Lung (tissue), 17 donors: ENCODE measurements at places on chromosomes 11 and 22. TPM values are rescaled to one million over a fixed set of nuclear protein-coding genes. Genes with fewer than 3 reads are reported as not detected.

HINFP gene
- 10.4 TPM for polyA plus RNA-seq

MRGPRX4 gene
- not detected for polyA plus RNA-seq

SBF1 gene
- polyA plus RNA-seq = 34.3 TPM

MMP26 gene
- polyA plus RNA-seq = not detected

NAP1L4 gene
- polyA plus RNA-seq = 56.3 TPM

ZDHHC5 gene
- polyA plus RNA-seq = 48.4 TPM

OR52I2 gene
- not detected for polyA plus RNA-seq

SLC22A9 gene
- not detected for polyA plus RNA-seq

OR2D3 gene
- not detected for polyA plus RNA-seq

MED17 gene
- 13.0 TPM for polyA plus RNA-seq

KCNQ1 gene
- polyA plus RNA-seq = 23.5 TPM

RAB38 gene
- 6.0 TPM for polyA plus RNA-seq

NXPE4 gene
- not detected for polyA plus RNA-seq

IGLL1 gene
- polyA plus RNA-seq = 0.16 TPM

PIK3C2A gene
- 17.8 TPM for polyA plus RNA-seq

HBG2 gene
- 1.00 TPM for polyA plus RNA-seq

ZC3H7B gene
- 31.5 TPM for polyA plus RNA-seq

OR51M1 gene
- not detected for polyA plus RNA-seq

MRGPRE gene
- polyA plus RNA-seq = 0.03 TPM

APOL4 gene
- 8.4 TPM for polyA plus RNA-seq
